ENCODE measurements at places on chromosomes 2 and 18. TPM values are rescaled to one million over a fixed set of nuclear protein-coding genes. Genes with fewer than 3 reads are reported as not detected.

GRCh38 chr2:24359129-24360049 is 947 bp downstream of the ITSN2 start:
- no peak for DNase-seq

SATB2 gene
- total RNA-seq = 4.9 TPM

GRCh38 chr2:47019961-47020681 is 104.5 kb upstream of the MCFD2 start:
- DNase-seq = no peak

DNA sequence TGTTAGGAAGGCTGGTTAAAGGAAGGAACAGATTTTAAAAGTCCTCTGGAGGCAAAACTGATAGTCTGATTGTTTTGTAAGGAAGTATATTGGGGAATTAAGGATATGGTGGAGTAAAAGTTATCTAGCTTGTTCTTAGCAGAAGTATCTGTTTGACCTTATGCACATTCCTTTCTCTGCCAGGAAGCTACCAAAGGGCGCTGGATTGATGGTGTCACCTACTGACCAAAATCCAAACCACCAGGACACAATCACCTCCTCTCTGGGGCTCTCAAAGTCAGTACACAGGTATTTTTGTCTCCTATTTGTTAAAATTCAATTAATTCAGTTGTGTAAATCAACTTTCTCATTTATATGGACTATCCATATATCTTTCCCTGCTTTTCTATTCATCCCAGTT is 484.5 kb downstream of the NUP35 start:
- DNase-seq = no peak

CCDC93 gene
- total RNA-seq = 15.2 TPM

DNA sequence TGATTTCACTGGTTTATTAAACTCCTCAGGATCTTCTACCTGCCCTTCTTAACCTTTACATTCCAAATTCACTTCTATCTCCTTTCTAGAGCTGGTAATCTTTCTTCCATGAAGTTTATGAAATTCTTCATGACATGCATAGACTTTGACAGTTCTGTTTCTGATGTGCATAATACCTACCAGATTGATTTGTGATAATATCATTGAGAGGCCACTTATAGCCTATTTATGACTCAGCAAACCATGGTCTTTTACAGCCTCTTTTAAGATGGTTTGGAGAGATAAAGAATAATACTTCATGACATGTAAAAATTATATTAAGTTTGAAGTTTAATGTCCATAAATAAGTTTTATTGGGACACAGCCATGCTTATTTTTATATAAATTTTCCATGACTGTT is 14.0 kb downstream of the SCN2A start:
- no peak for DNase-seq

ARHGAP15 gene
- not detected for total RNA-seq

CCDC141 gene
- total RNA-seq = not detected

- DNase-seq = no peak
These were observed 7.6 kb upstream of the METTL21A start for GRCh38 chr2:207632575-207633493.

DNA sequence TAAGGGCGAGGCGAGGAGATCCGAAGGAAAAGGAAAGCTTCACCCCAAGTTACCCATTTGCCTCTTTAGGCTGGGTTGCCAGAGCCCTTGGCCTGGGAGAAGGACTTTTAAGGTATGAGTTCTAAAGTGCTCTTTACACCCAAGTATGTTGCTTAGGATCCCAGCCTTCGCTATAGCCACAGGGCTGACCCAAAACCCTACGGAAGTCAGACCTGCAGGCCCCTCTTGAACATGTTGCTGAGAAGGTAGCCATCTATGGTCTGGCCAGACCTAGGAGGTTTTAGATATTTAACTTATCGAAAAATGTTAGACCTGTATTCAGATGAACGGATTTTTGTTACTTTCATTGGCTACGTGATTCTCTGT is 95.4 kb downstream of the PMS1 start:
- no peak for DNase-seq

DNA sequence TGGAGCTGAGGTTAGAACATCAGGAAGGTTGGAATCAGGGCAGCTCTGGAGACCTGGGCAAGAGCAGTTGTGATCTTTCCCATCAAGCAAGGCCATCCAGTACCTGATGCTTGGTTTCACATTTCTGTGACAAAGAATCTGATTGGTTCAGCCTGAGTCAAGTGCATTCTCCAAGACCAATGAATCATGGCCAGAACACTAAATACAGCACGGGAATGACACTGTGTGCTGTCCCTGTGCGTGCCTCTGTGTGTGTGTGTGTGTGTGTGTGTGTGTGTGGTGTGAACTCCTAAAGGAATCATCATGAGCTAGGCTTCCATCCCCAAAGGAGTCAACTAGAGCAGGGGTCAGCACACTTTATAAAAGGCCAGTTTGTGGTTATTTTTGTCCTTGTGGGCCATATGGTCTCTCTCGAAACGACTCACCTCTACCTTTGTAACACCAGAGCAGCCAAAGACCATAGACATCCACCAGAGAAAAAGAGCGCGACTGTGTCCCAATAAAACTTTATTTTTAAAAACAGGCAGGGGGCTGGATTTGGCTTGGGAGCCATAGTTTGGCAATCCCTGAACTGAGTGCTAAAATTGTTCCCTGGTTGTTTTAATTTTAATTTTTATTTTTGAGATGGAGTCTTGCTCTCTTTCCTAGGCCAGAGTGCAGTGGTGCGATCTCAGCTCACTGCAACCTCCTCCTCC is 99.7 kb downstream of the INHBB start:
- no peak for DNase-seq

DNA sequence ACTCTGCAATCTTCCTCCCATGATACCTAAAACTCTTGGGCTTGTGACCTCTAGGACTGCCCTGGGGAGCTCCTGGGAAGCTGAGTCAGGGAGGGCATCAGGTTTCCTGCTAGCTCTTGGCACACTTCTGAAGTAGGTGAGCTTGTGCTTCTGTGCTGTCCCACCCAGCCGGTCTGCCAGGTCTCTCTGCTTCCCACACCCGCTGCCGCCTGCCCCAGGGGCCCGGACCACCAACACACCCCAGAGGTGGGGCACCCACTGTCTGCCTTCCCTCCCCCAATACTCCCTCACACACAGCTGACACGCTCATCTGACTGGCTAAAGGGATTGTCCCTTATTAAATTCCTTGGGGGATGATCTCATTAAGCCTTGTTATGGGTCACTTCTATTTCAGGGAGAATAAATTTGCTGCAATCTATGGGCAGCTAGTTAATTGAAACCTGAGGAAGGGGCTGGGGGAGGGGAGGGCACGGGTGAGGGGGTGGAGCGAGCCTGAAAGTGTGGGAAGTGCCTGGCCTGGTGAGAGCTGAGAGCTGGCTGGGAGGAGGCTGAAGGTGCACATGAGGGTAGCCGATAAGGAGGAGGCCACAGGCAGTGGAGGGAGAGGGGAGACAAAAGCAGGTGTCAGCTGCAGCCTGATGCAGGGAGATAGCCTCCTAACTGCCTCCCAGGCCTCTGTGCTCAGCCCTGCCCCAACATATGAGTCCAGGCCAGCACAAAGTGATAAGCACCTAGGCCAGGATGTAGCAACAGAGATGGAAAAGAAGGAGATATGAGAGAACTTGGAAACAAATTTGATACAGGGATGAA is 48.8 kb downstream of the HAUS1 start:
- DNase-seq = peak; percentile 67

- no peak for DNase-seq
These were observed 743 bp downstream of the XPO1 start for GRCh38 chr2:61537277-61537949.

GRCh38 chr18:32372047-32372380 is 98.7 kb downstream of the GAREM1 start:
- no peak for DNase-seq

- DNase-seq = no peak
These were observed 9.1 kb downstream of the RESP18 start for GRCh38 chr2:219323434-219323833.

SCN2A gene
- total RNA-seq = 0.05 TPM

- no peak for DNase-seq
These were observed 32.1 kb upstream of the SPATS2L start for GRCh38 chr2:200274116-200275075.

EN1 gene
- total RNA-seq = 4.7 TPM

TPO gene
- total RNA-seq = not detected

GCG gene
- not detected for total RNA-seq

DNA sequence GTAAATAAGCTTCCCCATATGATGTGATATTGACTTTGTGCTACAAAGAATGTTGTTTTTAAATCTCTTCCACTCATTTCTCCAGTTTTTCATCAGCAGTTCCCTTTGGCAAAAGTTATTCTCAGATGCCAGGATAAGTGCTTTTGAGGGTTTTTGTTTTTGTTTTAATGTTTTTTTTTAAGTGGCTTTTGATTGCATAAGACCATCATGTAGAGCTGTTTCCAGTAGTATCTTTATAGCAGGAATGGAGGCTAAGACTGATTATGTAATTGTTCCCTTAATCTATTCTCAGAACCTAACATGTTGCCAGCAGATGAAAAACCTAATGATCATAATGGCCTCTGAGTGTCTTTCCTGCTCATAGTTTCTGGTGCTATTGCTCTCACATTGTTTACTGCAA is 77.9 kb downstream of the CABLES1 start:
- no peak for DNase-seq

TANC1 gene
- total RNA-seq = 11.6 TPM

- DNase-seq = no peak
These were observed 112.1 kb upstream of the SIX2 start for GRCh38 chr2:45121236-45121927.

DNA sequence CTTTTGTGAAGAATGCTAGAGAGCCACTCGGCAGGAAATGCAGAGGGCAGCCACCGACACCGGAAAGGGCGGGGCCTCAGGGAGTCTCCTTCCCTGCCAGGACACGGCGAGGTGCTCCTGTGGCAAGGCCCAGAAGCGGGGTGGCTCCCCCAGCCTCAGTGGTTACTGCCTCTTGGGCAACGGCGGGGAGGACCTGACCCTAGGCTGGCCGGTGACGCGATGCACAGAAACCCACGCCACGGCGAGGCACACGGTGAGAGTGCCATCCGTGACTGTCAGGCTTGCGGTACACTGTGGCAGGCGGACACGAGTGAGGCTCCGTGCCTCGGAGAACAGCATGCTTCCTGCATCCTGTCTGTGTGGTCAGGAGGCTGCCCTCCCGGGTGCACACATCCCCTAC is 47.8 kb downstream of the ZAP70 start:
- no peak for DNase-seq

MAL gene
- not detected for total RNA-seq

DNA sequence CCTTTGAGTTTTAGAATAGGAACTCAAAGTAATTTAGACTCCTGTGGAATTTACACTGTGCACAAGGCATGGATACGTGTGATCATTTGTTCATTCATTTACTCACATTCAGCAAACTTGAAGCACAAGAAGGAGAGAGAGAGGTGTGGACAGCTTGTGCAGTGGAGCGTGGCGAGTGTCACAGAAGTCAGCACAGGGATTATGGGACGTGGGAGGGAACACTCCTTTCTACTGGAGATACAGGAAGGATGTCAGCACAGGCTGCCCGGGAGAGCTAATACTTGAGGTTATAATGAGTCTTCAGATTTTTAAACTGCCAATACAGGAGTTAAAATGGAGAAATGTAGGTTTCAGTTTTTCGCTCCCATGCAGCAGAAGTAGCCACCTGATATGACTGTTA is 7.0 kb downstream of the FAM228A start:
- no peak for DNase-seq

- no peak for DNase-seq
These were observed 57.4 kb upstream of the GRB14 start for GRCh38 chr2:164678631-164679149.

- DNase-seq = no peak
These were observed 214.4 kb upstream of the SP5 start for GRCh38 chr2:170500770-170501169.

GRCh38 chr18:21897811-21898210 is 157.2 kb downstream of the MIB1 start:
- DNase-seq = peak; percentile 27

RESP18 gene
- not detected for total RNA-seq

DNA sequence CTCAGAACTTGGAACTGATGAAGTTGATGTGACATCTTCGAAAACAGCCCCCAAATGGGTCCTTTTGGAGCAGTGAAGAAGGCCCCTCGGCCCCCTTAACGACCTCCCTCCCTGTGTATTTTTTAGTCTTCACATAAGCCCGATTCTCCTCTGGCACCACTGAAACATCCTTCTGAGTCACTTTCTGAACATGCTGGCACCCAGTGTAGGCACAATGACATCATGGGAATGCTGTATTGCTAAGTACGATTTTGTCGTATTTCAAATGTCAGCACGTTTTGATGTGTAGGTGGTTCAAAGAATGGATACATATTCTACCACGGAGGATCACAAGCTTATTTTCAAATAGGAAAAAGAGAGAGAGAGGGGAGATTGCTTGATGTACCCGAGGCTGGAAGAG is 111.7 kb upstream of the RIOK3 start:
- DNase-seq = no peak

- no peak for DNase-seq
These were observed 175.6 kb upstream of the RAB6C start for GRCh38 chr2:129803871-129804270.

GRCh38 chr2:203737360-203737759 is 30.9 kb downstream of the CD28 start:
- DNase-seq = no peak

GRCh38 chr2:53576166-53576565 is 191.4 kb upstream of the CHAC2 start:
- DNase-seq = peak; percentile 73

GATA6 gene
- 3.5 TPM for total RNA-seq

DNA sequence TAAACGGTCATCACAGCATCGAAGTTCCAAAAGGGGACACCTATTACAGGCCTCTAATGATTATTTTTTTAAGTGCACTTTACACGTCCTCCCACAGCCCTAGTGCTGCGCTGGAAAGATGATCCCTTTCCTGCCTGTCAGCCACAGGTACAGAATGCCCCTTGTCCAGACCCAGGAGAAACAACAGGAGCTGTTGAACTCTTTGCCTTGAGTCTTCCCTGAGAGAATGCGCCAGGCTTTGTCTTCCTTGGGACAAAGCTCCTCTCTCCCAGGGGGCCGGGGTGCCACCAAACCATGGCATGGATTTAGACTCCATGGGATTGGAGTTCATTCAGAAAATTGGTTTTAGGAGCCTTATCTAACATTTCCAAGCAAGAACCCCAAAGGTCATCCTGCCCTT is 319.0 kb upstream of the SOX11 start:
- no peak for DNase-seq

DNA sequence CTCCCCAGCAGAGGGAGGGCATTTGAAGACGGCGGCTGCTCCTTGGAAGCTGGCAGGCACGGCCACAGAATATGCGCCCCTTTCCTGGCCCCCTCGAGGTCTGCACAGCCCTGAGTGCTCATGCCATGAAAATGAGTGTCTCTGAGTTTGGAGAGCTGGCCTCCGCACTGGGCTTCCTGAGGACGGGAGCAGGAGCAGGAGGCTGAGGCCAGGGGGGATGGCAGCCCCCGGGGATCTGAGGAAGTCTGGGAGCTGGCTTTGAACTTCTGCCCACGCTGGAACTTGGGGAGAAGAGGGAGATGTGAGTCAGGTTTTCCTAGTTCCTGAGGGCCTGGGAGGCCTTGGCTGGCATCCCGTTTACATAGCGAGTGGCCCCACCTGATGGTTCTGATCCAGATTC is 47.0 kb downstream of the RRM2 start:
- no peak for DNase-seq

- DNase-seq = no peak
These were observed 2.4 kb downstream of the DNAJC10 start for GRCh38 chr2:182718459-182718858.

Data from SJSA1 (cell line).